ENCODE measurements at places on chromosomes 2 and 18.

GRCh38 chr2:125313806-125314205, 1288.7 kb downstream of the CNTNAP5 start:
- H3K4me1 ChIP-seq, result no peaks in the 10 kb centered on the region
- DNase-seq, result peak; percentile 14
- no peaks in the 10 kb centered on the region for H3K36me3 ChIP-seq
- H3K27ac ChIP-seq, result no peak overlapping the region
- H3K4me3 ChIP-seq, result no peak overlapping the region

DNA sequence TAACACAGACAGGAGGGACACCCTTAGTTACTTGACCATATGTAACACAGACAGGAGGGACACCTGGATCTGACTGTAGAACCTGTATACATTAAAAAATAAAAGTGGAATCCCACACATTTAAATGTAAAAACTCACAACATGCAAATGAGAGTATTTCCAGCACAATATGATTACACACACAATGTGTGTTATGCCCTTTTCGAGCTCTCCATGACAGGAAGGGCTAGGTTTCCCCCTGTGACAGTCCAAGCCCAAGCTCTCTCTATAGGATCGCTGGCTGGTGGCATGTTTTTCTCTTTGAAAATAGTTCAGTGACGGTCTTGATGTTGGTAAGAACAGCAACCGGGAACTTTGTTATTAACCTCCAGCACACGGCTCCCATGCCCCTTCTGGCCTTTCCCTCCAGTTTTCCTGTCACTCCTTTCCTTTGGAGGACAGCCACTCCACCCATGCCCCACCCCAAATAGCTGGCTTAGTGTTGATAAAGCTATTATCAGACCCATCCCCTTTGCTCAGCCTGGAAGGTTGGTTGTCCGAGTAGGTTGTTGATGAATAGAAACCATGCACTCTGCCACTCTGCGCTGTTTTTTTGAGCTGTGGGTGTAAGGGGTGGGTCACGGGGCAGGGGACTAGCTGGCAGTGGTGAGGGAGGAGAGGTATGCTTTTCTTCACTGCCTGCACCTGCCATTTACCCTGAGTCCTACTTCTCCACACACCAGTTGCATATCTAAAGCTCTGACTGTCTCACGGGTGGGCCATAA, 2.7 kb downstream of the RASGRP3 start:
- H3K27me3 ChIP-seq, result no peaks in the 10 kb centered on the region
- DNase-seq, result peak; percentile 62
- peaks cover 22% of the 10 kb centered on the region for H3K4me1 ChIP-seq
- H3K27ac ChIP-seq, result peak overlapping the region; percentile 91
- no peaks in the 10 kb centered on the region for H3K36me3 ChIP-seq

DNA sequence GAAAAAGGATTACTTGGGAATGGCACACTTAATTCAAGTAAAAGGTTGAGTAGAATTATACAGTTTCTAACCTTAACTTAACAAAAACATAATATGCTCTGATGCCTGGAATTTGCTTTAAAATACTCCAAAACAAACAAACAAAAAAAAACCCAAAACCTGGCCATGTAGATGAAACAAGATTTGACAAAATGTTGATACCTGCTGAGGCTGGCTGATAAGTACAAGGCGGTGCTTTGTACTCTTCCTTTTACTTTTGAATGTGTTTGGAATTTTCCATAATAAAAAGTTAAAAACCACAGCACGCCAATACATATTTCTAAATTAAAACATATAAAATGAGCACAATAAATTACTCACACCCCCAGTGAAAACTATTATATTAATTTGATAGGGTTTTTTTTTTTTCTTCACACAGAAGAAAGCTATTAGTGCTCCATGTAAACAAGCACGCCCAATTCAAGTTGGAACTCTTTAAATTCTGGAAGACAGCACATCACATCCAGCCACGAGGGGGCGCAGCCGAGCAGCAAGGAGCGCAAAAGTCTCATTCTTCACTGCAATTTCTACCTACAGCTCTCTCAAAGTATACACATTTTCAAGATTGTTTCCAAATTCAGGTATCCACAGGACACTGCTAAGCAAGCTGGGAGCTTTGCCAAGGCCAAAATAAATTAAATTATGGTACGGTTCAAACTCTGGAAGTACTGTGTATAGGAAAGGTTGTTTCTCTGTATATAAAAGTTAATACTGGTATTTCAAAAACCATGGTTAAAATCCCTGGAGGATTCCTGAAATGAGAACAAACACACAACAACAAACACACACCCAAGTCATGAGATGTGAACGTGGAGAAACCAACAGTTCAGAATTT, 7.5 kb downstream of the SERTAD2 start:
- no peaks in the 10 kb centered on the region for H3K36me3 ChIP-seq
- no peaks in the 10 kb centered on the region for H3K27me3 ChIP-seq
- DNase-seq, result peak; percentile 82
- H3K4me3 ChIP-seq, result peak overlapping the region; percentile 63
- H3K27ac ChIP-seq, result peak overlapping the region; percentile 88

DNA sequence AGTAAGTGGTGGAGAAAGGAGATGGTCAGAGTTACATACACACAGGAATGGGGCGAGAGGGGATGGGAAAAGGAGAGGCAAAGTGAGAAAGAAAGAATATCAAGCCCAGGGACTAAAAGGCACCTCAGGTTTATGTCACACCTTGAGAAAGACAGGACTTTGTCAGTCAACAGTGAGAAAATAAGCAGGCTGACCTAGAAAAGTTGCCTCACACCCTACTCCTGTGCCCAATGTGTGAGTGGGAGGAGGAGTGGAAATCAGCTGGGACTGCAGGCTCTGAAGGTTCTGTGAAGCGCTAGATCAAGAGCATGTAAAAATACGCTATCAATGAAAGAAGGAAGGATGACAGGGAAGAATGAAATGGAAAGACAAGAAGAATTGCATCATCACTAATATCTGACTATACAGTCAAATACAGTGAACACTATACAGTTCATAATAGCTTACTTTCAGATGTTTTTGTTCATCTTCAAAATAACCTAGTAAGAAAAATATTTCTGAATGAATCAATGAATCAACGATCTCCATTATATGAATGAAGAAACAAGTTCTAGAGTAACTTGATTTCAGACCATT, 10.7 kb downstream of the VPS54 start:
- no peak overlapping the region for H3K27ac ChIP-seq
- H3K27me3 ChIP-seq, result no peaks in the 10 kb centered on the region
- H3K4me1 ChIP-seq, result no peaks in the 10 kb centered on the region
- DNase-seq, result no peak
- no peak overlapping the region for H3K4me3 ChIP-seq
- H3K36me3 ChIP-seq, result no peaks in the 10 kb centered on the region

- DNase-seq, result no peak
- H3K27me3 ChIP-seq, result no peaks in the 10 kb centered on the region
- H3K4me3 ChIP-seq, result no peak overlapping the region
- no peak overlapping the region for H3K27ac ChIP-seq
- H3K4me1 ChIP-seq, result no peaks in the 10 kb centered on the region
- H3K36me3 ChIP-seq, result no peaks in the 10 kb centered on the region
Measured at GRCh38 chr2:165069151-165069550, 113.8 kb upstream of the SLC38A11 start.

DNA sequence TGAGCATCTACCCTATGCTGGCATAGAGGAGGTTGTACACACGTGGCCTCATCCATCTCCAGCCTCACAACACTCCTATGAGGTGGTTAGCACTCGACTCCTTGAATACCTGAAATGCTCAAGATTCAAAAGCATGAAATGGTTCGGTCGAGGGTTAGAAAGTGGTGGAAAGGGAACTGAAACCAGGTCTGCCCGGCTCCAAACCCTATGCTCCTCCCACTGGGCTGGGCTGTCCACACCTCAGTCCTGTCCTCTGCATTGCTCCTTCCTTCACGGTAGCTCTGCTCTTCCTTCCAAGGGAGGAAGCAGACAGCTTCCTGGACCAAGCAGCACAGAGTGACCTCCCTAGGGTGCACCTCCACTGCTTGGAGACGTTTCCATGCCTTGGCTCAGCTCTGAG, 565.2 kb upstream of the ID2 start:
- no peak overlapping the region for H3K4me3 ChIP-seq
- H3K27ac ChIP-seq, result no peak overlapping the region
- H3K27me3 ChIP-seq, result no peaks in the 10 kb centered on the region
- no peaks in the 10 kb centered on the region for H3K36me3 ChIP-seq

GRCh38 chr2:237858294-237859081, 935 bp upstream of the RAMP1 start:
- peaks cover 18% of the 10 kb centered on the region for H3K27me3 ChIP-seq
- no peaks in the 10 kb centered on the region for H3K36me3 ChIP-seq
- no peak overlapping the region for H3K4me3 ChIP-seq
- no peaks in the 10 kb centered on the region for H3K4me1 ChIP-seq

DNA sequence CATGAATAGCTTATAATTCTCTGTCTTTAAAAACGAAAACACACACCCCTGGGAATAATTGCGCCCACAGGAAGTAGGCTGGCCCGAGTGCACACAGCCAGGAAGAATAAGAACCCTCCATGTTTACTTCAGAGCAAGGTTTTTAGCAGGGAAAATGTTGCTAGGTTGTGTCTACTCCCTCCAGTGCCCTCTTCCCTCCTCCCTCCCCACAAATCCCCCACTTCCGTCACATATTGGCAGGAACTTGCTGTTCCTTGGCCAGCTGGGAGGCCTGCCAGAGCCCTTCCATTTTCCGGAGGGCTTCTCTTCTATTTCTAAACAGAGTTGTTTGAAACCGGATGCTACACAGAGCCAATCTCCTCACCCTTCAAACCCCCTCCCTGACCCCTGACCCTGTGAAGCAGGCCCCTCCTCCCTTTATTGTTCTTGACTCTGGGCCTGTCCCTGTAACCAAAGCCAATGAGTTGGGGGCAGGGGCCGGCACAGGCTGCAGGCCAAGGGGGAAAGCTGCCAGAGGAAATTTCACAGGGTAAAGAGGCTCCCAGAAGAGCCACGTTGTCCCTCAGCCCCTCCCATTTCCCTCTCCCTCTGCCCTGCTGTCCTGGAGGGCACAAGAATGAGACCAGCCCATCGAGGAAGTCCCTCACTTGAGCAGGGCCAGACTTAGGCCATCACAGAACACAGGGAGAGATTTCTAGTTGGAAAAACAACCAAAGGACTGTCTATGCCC, 49.8 kb upstream of the LGALSL start:
- DNase-seq, result no peak
- H3K27ac ChIP-seq, result no peak overlapping the region
- no peaks in the 10 kb centered on the region for H3K36me3 ChIP-seq

- no peak overlapping the region for H3K4me3 ChIP-seq
- no peak overlapping the region for H3K27ac ChIP-seq
- no peaks in the 10 kb centered on the region for H3K36me3 ChIP-seq
Measured at GRCh38 chr2:179636100-179636980, 225.1 kb downstream of the ZNF385B start.

DNA sequence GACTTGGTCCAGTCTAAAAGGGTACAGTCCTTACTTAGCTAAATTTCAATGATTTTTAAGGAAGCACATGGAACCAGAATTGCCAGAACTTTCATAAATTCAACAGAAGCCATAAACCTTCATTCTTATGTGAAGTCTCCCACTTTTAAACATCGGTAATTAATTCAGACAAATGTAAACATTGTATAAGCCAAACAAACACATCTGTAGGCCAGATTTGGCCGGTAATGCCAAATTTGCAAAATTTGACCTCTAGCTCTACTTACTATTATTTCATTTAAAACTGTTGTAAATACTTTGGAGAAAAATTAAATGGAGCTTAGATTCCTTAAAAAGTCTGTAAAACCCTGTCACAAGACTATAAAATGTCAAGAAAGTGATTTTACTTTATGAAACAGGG, 83.2 kb upstream of the GALNT5 start:
- no peaks in the 10 kb centered on the region for H3K27me3 ChIP-seq
- no peaks in the 10 kb centered on the region for H3K4me1 ChIP-seq
- no peaks in the 10 kb centered on the region for H3K36me3 ChIP-seq
- no peak overlapping the region for H3K4me3 ChIP-seq

DNA sequence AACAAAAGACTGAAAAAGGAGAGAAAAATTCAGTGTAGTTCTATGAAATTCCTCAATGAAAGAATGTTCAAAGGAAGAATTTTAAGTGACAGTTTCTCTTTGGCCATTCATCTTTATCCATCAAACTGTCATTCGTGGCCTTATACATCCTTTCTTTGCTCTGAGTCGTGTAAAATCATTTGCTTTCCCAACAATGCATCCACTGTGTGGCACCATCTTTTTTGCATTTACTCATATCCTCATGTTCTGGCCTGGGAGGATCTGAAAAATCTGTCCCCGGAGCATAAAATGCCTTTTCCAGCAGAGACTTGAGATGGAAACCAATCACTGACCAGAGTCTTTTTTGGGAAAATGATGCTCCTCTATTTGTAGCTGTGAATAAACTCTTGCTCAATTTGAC, 240.3 kb upstream of the ETAA1 start:
- DNase-seq, result no peak
- no peak overlapping the region for H3K27ac ChIP-seq
- H3K36me3 ChIP-seq, result no peaks in the 10 kb centered on the region
- H3K4me3 ChIP-seq, result no peak overlapping the region
- no peaks in the 10 kb centered on the region for H3K4me1 ChIP-seq

- H3K36me3 ChIP-seq, result no peaks in the 10 kb centered on the region
- H3K4me3 ChIP-seq, result no peak overlapping the region
- no peaks in the 10 kb centered on the region for H3K4me1 ChIP-seq
- H3K27ac ChIP-seq, result no peak overlapping the region
Measured at GRCh38 chr2:217638031-217638430, 364.8 kb downstream of the TNS1 start.

- H3K27me3 ChIP-seq, result no peaks in the 10 kb centered on the region
- no peak overlapping the region for H3K4me3 ChIP-seq
- no peak for DNase-seq
- no peaks in the 10 kb centered on the region for H3K4me1 ChIP-seq
- H3K36me3 ChIP-seq, result no peaks in the 10 kb centered on the region
- no peak overlapping the region for H3K27ac ChIP-seq
Measured at GRCh38 chr2:141341444-141341843, 789.4 kb downstream of the LRP1B start.

DNA sequence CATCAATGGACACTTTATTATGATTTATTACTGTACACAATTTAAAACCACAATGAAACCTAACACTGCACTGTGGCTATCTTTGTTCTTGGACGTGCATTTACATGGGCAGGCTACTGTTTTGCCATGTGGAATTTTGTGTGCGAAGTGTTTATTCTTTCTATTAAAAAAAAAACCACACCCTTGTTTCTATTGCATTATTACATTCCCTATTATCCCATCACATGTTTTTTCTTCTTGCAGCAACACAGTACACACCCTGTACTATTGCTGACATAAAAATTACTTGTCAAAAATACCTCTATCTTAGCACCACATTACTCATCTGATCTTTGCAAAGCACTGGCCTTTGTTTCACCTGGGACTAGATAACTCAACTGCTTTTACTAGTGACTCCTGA, 1.5 kb downstream of the RNF152 start:
- H3K27ac ChIP-seq, result no peak overlapping the region
- 0 out of 2 replicates have a peak, but pooled peaks cover 3% of the 10 kb centered on the region for H3K4me1 ChIP-seq
- no peak overlapping the region for H3K4me3 ChIP-seq

GRCh38 chr2:170098626-170099312, 79.2 kb upstream of the MYO3B start:
- H3K27ac ChIP-seq, result no peak overlapping the region
- no peak for DNase-seq
- no peak overlapping the region for H3K4me3 ChIP-seq

GRCh38 chr2:240250150-240250984, 109.9 kb upstream of the OTOS start:
- no peak overlapping the region for H3K4me3 ChIP-seq
- no peaks in the 10 kb centered on the region for H3K36me3 ChIP-seq
- peaks cover 69% of the 10 kb centered on the region for H3K27me3 ChIP-seq
- no peaks in the 10 kb centered on the region for H3K4me1 ChIP-seq
- H3K27ac ChIP-seq, result no peak overlapping the region

Data from MM.1S (cell line).